Kidney capillary endothelial cell (primary cell): ENCODE measurements at places on chromosomes 16 and 17.

DNA sequence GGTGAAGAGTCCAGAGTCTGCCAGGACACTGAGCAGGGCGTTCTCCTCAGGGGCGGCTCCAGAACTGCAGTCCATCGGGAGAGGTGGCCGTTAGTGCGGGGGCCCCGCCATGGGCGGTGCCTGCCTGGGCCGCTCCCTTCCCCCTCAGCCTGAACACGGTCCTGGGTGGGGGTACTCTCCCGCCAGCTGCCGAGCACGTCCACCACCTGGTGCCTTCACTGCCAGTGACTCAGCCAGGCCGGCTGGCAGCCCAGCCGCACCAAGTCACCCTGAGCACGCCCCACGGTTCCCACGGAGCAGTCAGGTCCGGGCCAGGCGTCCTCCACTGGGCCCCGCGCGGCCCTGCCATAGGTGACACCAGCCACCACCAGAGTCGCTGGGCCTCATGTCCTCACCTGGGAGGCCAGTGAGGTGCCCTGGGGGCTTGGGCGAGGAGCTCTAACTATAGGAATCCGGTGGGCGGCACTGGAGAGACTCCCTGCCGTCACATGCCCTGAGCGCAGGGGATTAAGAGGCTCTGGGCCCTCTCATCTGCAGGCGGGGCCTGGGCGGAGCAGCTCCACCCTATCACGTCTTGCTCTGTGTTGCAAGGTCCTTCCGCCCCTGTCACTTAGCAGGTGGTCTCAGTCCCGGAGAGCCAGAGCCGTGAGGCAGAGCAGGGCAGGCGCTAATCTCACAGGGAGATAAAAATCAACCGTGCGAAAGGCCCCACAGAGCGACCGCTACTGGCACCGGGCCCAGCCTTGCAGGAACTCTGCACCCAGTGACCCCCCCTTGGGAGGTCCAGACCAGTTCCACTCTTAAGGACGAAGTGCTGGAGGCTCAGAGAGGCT lies 14.3 kb downstream of the PIEZO1 start:
- no peak for DNase-seq

DNA sequence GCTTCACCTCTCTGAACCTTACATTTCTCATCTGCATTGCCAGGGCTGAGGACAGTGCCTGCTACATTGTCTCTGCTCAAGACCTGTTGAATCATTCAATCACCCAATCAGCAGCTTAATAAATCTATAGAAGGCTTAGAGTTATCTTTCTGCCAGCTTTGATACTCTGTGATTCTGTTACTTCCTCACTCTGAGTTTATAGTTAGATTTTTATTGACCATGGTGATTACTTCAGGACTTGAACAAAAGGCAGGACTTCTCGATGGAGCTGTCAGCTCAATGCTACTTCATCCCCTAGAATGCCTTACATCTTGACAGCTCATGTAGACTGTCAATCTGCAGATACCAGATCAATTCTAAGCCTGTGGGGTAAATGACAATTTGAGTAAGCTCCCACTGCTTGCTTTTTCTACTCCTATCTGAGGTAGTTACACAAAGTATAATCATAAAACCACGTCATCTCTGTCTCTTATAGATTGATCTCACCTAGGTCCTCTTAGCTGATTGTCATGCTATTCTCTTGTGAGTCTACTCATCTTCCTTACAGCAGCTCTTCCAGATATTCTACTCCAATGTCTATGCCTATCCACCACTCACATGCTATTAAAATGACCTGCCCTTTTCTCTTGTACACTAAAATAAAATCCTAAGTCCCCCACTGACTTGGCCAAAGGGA lies 318.3 kb upstream of the CA10 start:
- no peak for DNase-seq

GRCh38 chr17:44219616-44220212 lies at the start of gene UBTF:
TSS of gene UBTF (minus strand) at chr17:44219675. CDS start at chr17:44218229, 1,446 bp downstream.
- DNase-seq, result peak; percentile 44

GRCh38 chr16:68991075-68991474 lies 114.4 kb upstream of the HAS3 start:
- no peak for DNase-seq

GRCh38 chr16:30094541-30095165 lies 1.4 kb downstream of the YPEL3 start:
- no peak for DNase-seq

DNA sequence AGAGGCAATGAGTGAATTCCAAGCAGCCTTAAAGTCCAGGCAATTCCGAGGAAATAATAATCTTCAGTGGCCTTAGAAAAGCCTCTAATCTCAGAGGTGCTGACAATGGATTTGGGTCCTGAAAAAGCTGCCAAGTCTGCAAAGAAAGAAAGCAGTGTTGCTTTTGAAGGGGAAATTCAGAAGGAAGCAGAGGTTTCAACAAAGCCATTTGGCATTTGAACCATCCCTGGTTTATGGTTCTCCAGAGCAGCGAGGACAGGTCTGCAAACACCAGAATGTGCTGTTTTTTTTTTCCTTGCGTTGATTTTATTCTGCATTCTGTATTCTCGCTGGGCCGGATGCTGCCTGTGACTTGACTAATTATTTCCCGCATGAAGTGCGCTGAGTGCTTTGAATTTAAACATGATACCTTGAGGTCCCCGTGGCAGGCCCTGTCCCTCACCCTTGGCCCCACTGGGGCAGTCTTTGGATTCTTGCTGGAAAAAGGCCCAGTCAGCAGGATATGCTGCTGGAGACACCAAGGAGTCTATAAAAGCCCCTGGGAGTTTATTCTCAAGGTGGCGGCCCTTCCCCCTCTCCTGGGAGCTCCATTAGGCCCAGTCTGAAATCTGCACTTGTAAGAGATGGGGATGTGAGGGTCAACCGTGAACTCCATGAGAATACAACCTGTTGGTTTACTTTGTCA lies 338.3 kb downstream of the HAPSTR1 start:
- no peak for DNase-seq

DNA sequence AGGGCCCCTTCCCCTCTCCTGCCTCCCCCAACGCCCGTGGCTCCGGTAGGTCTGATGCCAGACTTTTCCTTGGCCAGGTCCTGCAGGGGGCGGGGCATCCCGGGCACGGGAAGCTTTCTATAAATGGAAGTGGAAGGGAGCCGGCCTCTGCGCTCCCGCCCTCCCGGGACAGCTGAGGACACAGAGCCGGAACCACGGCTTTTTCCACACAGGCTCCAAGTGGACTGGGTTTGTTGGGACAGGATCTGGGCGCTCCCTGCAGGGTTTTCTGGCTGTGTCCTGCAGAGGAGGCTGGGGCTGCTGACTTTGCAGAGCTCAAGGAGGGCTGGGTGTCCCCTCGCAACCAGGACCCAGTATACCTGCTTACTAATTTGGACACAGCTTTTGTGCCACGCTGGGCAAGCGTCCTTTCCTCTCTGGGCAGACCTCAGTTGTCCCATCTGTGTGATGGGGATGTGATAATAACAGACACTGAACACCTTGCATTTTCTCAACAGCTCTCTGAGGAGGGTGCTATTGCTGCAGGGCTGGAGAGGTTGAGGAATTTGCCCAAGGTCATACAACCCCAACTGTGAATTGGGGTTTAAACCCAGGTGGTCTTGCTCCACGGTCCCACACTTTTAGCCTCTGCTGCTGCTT lies 1.8 kb downstream of the TNS4 start:
- DNase-seq, result no peak

DNA sequence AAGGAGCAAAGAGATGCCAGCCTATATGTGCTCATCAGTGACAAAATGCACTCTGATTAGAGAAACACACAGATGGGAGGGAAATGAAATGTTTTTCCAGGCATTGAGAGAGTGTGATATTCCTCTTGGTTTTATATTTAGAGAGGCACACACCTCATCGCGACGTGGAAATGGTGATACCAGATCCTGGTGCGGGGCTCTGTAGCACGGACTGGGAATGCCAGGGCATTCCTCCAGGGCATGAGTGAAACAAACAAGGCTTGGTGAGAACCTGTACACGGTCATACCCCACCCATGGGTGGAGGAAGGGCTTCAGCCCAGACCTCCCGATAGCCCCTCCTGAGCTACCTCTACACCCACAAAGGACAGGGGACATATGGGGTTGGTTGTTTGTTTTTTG lies 280.2 kb downstream of the C16orf95 start:
- DNase-seq, result no peak

DNA sequence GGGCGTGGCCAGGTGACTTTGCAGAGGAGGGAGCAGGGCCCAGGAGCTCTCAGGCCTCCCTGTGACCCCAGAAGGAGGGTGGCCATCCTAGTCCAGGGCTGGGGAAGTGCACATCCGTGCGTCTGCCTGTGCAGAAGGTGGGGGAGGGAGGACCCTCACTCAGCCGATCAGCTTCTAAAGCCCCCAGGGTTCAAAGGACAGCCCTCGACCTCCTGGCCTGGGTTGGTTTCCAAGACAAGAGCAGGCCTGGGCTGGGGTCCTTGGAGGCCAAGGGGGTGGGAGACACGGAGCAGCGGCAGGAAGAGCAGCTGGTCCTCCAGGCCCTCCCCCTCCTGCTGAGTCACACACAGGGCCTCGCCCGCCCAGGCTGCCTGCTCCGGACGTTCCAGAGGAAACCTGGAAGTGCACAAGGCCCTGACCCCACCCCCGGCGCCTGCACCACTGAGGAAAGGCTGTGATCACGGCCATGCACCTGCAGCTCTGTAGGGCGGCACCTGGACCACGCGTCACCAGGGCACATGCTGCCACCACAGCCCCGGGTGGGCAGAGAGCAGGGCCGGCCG lies 67.1 kb upstream of the ZNF469 start:
- peak; percentile 77 for DNase-seq

DNA sequence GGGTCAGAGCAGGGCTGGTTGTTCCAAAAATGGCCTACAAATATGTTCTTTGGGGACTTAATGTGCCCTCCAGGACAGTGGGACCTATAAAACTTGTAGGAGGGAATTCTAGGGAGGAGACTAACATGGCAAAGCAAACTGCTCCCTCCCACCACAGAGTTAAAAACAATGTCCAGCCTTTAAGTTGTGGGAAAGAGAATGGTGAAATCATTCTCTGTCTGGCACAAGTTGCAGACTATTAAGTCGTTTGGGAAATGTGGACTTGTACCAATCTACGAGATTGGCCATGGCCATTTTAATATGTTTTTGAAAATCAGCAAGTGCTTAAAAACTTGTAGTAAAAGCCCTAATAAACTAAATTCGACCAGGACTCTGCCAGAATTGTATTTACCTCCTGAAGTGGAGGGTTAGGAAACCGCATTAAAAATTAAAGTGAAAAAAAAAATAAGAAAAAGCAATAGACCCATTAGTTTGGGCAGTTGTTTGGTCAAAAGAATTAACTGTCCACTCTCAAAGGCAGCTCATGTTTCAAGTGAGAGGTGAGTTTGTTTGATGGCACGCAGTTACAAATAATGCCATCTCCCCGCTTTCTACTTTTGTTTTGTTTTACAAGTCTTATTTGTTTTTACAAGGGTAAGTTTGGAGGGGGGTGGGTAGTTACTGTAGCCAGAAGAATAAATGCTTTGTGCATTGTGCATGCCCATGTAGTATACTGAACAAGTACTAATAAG lies 32.4 kb downstream of the ANKFN1 start:
- no peak for DNase-seq

- no peak for DNase-seq
Observed at GRCh38 chr17:21360048-21360447, 16.1 kb upstream of the KCNJ12 start.

DNA sequence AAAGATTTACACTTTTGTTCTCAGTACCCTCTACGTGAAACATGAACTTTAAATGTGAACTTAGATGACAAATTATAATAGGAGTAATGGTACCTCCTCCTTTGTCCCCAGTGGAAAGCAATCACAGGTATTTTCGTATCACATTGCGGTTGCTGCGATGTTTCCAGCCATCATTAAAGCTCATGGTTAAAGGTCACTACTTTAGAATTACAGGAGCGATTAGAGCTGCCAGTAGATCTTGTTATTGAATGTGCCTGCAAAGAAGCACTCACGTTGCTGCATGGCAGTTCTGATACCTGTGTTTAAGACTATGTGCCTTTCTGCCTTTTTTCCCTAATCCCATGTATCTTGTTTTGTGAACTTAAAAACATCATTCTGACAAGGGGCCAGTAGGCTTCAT lies 301.0 kb downstream of the CPPED1 start:
- DNase-seq, result no peak

GRCh38 chr16:72875291-72876031 lies 172.5 kb downstream of the ZFHX3 start:
- no peak for DNase-seq

- peak; percentile 30 for DNase-seq
Observed at GRCh38 chr16:69564845-69565670, 708 bp upstream of the NFAT5 start.

DNA sequence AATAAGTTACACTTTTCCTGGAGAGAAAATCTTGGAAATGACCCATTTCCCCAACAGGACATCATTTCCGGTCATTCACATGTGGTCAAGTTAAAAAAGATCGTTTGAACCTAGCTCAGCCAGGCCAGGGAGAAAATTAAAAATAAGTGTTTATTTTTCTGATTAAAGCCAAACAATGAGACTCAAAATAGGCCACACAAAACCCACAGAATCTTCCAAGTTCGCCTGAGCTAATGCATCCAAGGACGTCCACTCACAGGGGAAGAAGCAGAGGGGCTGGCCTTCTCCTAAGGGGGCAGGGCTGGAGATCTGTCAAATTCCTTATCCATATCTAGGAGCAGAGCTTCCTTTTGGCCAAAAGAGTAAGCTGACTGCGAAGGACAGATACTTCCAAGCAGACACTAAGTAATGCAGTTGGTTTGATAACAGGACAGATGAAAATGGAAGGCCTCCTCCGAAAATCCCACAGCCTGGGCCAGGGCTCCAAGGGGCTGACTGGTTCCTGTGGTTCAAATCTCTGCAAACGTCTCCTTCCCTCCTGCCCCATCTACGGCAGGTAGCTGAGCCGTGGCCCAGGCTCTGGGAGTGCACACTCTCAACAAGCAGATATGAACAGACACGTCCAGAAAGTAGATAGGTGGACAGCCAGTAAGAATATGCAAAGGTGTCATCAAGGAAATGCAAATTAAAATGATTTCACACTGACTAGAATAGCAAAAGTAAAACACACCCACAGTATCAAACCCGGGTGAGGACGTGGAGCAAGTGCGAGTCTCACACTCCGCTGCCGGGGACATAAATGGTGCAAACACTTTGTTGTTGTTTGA lies 98.5 kb downstream of the MRM3 start:
- DNase-seq, result no peak

GRCh38 chr17:75490173-75490743 lies 25.1 kb downstream of the CASKIN2 start:
- no peak for DNase-seq

GRCh38 chr16:72201387-72201786 lies 29.4 kb upstream of the PMFBP1 start:
- DNase-seq, result no peak

DNA sequence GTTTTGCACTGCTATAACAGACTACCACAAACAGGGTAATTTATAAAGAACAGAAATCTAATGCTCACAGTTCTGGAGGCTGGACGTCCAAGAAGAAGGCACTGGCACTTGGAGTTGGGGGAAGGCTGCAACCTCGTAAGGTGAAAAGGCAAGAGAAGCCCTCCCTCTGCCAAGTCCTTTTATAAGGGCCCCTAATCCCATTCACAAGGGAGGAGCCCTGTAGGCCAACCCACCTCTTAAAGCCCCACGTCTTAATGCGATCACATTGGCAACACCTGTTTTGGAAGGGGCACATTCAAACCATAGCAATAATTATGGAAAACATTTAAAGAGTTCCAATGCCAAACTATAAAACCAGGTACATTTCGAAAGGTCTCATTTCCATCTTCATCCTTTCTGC lies 5.2 kb downstream of the PKD1L3 start:
- DNase-seq, result no peak

GRCh38 chr17:3004150-3004801 lies 59.1 kb downstream of the OR1D5 start:
- DNase-seq, result peak; percentile 97
